ENCODE measurements at places on chromosomes 6 and 20. TPM values are rescaled to one million over a fixed set of nuclear protein-coding genes. Genes with fewer than 3 reads are reported as not detected.

ALDH8A1 gene
- 1.1 TPM for total RNA-seq

BCAS4 gene
- 12.0 TPM for total RNA-seq

ZNF391 gene
- total RNA-seq = 5.2 TPM

ANGPT4 gene
- 0.39 TPM for total RNA-seq

CST4 gene
- not detected for total RNA-seq

NEDD9 gene
- 25.4 TPM for total RNA-seq

PRSS16 gene
- 0.11 TPM for total RNA-seq

LPIN3 gene
- 6.0 TPM for total RNA-seq

SYNCRIP gene
- total RNA-seq = 71.1 TPM

EPPIN gene
- total RNA-seq = 0.10 TPM

SPACA1 gene
- total RNA-seq = not detected

GID8 gene
- 34.5 TPM for total RNA-seq

SYNDIG1 gene
- 23.9 TPM for total RNA-seq

ELOVL2 gene
- total RNA-seq = 31.8 TPM
